Thoracic aorta (tissue), 2 donors: ENCODE measurements at places on chromosomes 7 and 10. TPM values are rescaled to one million over a fixed set of nuclear protein-coding genes. Genes with fewer than 3 reads are reported as not detected.

The HOXA3 gene
- 29.3 TPM for total RNA-seq

The NODAL gene
- 0.27 TPM for total RNA-seq

The CALHM3 gene
- total RNA-seq = not detected

The GIMAP7 gene
- 12.6 TPM for total RNA-seq

The GPR37 gene
- total RNA-seq = 0.41 TPM

DNA sequence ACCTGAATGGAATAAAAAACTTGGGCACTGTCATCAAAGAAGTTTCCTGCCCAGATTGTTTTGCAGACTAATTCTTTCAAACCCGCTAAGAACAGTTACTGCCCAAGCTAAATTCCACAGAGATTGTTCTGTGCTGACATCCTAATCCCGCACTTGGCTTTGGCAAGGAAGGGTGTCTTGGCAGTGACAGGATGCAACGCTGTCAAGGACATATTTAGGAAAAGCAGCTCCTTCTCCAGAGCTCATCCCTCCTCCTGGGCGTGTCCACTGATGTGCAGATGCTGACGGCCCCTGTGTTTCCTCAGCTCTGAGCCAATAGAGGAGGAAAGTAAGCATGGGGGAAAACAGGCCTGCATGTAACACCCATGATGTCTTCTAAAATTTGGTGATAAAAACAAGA lies 74.2 kb downstream of the EEPD1 start:
- H3K4me1 ChIP-seq = peaks cover 24% of the 10 kb centered on the region
- peak overlapping the region; percentile 31 for H3K27ac ChIP-seq
- no peaks in the 10 kb centered on the region for H3K36me3 ChIP-seq
- no peaks in the 10 kb centered on the region for H3K27me3 ChIP-seq
- DNase-seq = no peak

DNA sequence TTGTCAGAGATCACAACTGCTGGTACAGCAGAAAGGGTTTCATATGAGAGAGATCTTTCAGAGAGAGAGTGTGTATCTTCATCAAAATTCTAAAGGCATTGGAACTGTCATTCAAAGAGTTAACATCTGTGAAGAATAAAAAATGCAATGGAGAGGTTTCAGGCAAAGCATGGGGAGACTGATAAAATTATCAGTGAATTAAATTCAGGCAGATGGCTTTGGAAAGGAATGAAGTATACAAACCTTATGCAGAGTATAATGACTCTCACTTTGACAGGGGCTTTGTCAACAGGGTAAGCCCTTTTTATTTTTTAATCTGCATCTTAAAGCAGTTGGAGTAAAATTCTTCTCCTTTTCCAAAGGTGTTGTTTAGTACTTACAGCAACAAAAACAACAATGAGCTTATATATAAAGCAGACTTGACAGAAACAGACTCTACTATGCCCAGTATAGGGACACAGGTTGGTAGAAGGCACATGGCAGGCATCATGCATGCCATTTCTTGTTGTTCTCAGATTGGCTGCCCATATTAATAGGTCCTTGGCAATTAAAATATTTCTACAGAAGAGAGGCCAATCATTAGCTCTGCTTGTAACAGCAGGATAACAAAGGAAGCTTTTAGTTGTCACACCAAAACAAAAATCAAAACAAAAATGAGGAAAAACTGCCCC lies 54.9 kb upstream of the NXPH1 start:
- H3K27me3 ChIP-seq = no peaks in the 10 kb centered on the region
- no peak overlapping the region for H3K27ac ChIP-seq

- H3K36me3 ChIP-seq = no peaks in the 10 kb centered on the region
- H3K4me3 ChIP-seq = no peak overlapping the region
- no peak overlapping the region for H3K27ac ChIP-seq
- H3K27me3 ChIP-seq = no peaks in the 10 kb centered on the region
Measured at GRCh38 chr10:50347394-50347802, 96.1 kb upstream of the ASAH2 start.

GRCh38 chr7:126780993-126781392 lies 471.7 kb downstream of the GRM8 start:
- H3K27me3 ChIP-seq = no peaks in the 10 kb centered on the region
- H3K36me3 ChIP-seq = no peaks in the 10 kb centered on the region
- H3K4me1 ChIP-seq = no peaks in the 10 kb centered on the region
- no peak for DNase-seq
- H3K4me3 ChIP-seq = no peak overlapping the region

- H3K36me3 ChIP-seq = no peaks in the 10 kb centered on the region
- no peak for DNase-seq
- H3K27me3 ChIP-seq = no peaks in the 10 kb centered on the region
- no peak overlapping the region for H3K4me3 ChIP-seq
- no peak overlapping the region for H3K27ac ChIP-seq
Measured at GRCh38 chr10:36794981-36795380, 330.4 kb upstream of the ANKRD30A start.

DNA sequence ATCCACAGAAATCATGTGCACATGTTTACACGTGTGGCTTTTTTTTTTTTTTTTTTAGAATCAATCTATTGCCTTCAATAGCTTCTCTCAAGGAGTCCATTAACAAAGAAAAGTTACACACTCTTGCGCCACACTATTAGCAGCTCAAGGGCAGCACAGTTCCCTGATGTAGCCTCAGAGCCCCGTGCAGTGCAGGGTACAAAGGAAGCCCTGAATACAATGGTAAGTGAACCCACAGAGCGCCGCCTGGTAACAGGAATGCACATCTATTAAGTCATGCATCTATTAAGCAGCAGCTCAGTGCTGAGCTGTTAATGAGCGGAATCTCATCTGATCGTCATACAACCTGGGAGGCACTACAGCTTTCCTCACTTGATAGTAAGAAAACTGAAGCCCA lies 113.7 kb upstream of the PDLIM1 start:
- peaks cover 61% of the 10 kb centered on the region for H3K36me3 ChIP-seq
- H3K27me3 ChIP-seq = no peaks in the 10 kb centered on the region
- H3K4me1 ChIP-seq = peaks cover 49% of the 10 kb centered on the region
- H3K27ac ChIP-seq = peak overlapping the region; percentile 95
- no peak for DNase-seq

- no peak overlapping the region for H3K27ac ChIP-seq
- H3K4me1 ChIP-seq = no peaks in the 10 kb centered on the region
- H3K27me3 ChIP-seq = no peaks in the 10 kb centered on the region
- H3K36me3 ChIP-seq = no peaks in the 10 kb centered on the region
Measured at GRCh38 chr10:36281831-36282331, 639.8 kb upstream of the FZD8 start.

DNA sequence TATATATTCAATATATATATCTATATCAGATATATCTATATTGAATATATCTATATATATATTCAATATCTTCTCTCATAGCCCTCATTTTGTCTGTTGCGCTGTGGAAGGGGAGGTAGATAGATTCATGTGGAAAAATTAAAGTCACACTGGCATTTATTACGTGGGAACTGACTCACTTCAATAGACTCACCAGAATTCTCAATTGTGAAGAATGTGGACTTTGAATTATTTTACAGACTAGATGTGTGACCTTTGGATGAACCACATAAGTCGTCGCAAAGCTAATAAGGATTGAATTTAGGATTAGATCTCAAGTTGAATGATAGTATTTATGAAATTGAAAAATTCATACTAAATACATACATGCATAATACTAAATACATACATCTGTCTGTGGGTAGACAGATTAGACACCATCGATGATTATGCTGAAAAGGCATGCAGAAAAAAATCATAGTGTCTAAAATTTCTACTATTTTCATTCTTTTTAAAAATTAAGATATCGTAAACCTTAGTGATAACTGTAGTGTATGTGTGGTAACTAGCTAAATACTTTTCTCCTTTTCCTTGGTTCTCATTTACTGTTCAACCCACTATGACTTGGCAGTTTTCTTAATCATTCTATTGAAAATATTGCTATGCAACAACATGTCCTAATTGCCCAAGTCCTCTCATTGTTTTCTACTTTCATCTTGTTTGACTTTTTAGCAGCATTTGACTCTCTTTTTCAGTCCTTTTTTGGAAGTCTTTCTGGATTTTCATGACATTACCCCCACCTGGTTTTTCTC lies 61.8 kb upstream of the A1CF start:
- no peaks in the 10 kb centered on the region for H3K27me3 ChIP-seq
- H3K4me1 ChIP-seq = no peaks in the 10 kb centered on the region
- H3K4me3 ChIP-seq = no peak overlapping the region
- no peak overlapping the region for H3K27ac ChIP-seq
